Naive thymus-derived CD4-positive, alpha-beta T cell (primary cell): ENCODE measurements at places on chromosomes 7 and 10. TPM values are rescaled to one million over a fixed set of nuclear protein-coding genes. Genes with fewer than 3 reads are reported as not detected.

DNA sequence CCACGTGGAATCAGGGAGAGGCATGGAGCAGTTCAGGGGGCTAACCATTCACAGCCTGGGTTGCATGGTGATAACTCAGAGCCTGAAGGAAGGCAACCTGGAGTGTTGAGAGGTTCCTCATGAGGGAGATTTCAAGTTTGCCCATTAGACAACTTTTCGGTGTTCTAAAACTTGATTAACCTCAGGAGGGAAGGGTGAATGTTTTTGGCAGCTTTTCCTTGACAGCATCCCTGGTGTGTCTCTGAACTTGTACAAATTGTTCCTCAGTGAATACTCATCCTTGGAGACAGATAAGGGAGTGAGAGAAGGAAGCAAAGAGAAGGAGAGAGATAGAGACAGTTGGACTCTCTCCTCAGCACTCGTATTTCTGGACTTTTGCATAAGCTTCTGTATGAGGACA lies at the start of gene OR9A4:
TSS of gene OR9A4 (plus strand) at position 301 of the 400 bp plus-strand sequence. CDS start 2,477 bp downstream, outside the sequence.
- DNase-seq, result no peak

DNA sequence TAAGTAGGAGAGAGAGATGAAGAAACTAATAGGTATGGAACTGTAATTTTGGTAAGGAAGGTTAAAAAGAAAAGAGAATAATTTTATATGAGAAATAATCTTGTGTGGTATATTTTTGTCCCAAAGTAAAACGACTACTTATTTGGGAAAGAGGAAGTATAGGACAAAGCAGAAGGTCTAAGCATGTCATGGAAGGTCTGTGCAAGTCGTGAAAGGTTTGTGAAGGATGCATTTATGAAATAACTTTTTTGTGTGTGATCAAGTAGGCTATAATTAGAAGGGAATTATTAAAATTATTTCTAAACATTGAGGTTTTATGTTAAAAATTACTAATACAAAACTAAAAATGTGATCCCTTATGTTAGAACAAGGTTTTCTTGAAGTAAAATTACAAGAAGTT lies 63.3 kb downstream of the ZNF783 start:
- DNase-seq, result no peak

DNA sequence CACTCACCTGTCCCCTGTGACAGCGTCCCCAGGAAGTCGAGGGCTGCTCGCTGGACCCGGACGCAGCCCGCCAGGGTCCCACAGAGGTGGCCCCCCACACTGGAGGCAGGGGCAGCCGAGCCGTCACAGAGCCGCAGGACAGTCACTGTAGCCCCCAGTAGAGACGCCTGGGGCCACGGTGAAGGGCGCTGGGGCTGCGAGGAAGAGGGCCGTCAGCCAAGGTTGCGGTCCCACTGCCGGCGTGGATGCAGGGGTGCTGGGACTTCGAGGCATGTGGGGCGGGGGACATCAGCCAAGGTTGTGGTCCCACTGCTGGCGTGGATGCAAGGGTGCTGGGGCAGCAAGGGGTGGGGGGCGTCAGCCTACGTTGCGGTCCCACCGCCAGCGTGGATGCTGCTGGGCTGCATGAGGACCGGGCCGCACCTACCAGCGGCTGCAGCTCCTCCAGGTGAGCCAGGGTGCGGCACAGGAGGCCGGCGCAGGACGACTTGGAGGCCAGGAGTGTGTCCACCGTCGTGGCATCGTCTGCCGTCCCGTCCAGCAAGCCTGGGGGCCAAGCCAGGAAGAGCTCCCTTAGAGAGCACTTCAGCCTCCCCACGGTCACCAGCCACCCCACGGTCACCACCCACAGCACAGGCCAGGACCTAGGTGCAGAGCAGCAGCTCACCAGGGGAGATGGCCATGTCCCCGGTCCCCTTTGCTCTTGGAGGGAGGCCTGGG lies 13.9 kb downstream of the BRAT1 start:
- no peak for DNase-seq

GRCh38 chr10:71217266-71218045 lies 5.1 kb downstream of the UNC5B start:
- DNase-seq, result no peak

Gene ELN
- 0.66 TPM for total RNA-seq
